ENCODE measurements at places on chromosomes 1 and 21. TPM values are rescaled to one million over a fixed set of nuclear protein-coding genes. Genes with fewer than 3 reads are reported as not detected.

Gene GCSAML
- total RNA-seq: 1.1 TPM

Gene FAM43B
- total RNA-seq: not detected

Gene TSPEAR
- 0.08 TPM for total RNA-seq

Gene OR2L8
- total RNA-seq: not detected

Gene ABCD3
- 27.6 TPM for total RNA-seq

Gene FLG2
- not detected for total RNA-seq

Gene S100A14
- total RNA-seq: not detected

Gene ILDR2
- 5.8 TPM for total RNA-seq

Gene CACHD1
- total RNA-seq: not detected

Gene PLXNA2
- total RNA-seq: not detected

Gene STX12
- total RNA-seq: 50.7 TPM

Gene ITLN2
- not detected for total RNA-seq

Gene C1orf50
- 6.5 TPM for total RNA-seq

Gene ATP1B1
- total RNA-seq: 51.8 TPM

Gene OR2T35
- total RNA-seq: not detected

Gene A3GALT2
- not detected for total RNA-seq

Gene IQCC
- total RNA-seq: 5.5 TPM

Gene OR2T11
- total RNA-seq: not detected

Gene LAMB3
- 7.2 TPM for total RNA-seq

Gene CFHR1
- total RNA-seq: not detected

Gene NR1I3
- not detected for total RNA-seq

Gene SLC44A5
- total RNA-seq: 0.61 TPM

Gene ALX3
- total RNA-seq: not detected

Gene PRELP
- not detected for total RNA-seq

Gene FALEC
- total RNA-seq: 1.2 TPM

Gene SPRR1A
- total RNA-seq: not detected

Data from activated T-helper 17 cell treated with anti-CD3 and anti-CD28 coated beads, Interleukin-2, amount 50 U/mL, for 72 hours (primary cell).